ENCODE measurements at places on chromosomes 1 and 21. TPM values are rescaled to one million over a fixed set of nuclear protein-coding genes. Genes with fewer than 3 reads are reported as not detected.

ARHGEF19 gene
- total RNA-seq: 5.3 TPM

OR10J1 gene
- not detected for total RNA-seq

CFAP45 gene
- total RNA-seq: not detected

ZBTB8A gene
- 7.9 TPM for total RNA-seq

SLAMF1 gene
- total RNA-seq: 2.2 TPM

LEFTY1 gene
- total RNA-seq: 27.3 TPM

SHE gene
- 7.7 TPM for total RNA-seq

CXADR gene
- total RNA-seq: 85.4 TPM

NPHS2 gene
- total RNA-seq: not detected

GRCh38 chr1:150173141-150173585 lies 23.4 kb downstream of the PLEKHO1 start:
- DNase-seq: no peak

DNA sequence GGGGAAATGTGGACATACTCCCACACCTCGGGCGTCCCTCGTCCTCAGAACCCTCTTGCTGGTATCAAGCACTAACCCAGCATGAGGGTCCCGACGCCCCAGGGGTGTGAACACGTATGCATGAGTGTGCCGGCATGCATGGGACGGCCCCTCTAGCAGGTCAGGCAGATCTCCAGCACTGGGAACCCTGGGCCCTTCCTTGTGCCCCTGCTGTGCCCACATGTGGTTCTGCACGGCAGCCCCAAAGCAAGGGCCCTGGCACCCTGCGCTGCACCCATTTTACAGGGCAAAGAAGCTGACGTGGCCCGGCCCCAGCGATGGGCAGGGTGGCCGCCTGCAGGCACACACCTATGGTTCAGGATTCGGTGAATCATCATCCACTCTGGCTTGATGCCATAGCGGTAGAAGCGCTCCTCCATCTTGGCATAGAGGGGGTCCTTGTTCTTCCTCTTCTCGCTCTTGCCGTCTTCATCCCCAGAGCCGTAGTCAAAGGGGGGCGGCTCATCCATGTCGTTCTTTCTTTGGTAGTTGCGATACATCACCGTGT lies 34.2 kb downstream of the CHD5 start:
- DNase-seq: no peak

DNA sequence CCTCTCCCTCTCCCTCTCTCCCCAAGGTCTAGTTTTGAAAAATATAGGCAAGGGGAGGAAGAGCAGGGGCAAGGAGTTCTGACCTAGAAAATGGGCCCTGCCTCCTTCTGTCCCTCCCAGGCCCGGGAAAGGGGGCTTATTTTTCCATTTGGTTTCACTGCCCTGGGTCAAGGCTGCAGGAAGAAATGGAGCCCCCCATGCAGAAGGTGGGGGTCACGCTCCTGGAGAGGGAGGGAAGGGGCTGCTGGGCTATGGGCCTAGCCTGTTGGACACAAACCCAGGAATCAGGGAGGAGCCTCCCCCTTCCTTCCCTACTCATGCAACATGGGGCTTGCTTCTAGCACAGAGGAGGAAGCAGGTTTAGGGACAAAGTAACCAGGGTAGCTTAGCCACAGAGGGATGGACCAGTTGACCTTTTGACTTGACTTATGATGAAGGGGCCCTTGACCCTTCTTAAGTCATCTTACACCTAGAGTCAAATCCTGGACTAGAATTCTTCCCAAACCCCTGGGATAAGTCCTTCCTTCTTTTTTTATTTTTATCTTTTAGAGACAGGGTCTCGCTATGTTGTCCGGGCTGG lies 70.4 kb upstream of the SSBP3 start:
- DNase-seq: no peak

GRCh38 chr1:181018901-181019681 lies 3.6 kb downstream of the STX6 start:
- DNase-seq: no peak

DNA sequence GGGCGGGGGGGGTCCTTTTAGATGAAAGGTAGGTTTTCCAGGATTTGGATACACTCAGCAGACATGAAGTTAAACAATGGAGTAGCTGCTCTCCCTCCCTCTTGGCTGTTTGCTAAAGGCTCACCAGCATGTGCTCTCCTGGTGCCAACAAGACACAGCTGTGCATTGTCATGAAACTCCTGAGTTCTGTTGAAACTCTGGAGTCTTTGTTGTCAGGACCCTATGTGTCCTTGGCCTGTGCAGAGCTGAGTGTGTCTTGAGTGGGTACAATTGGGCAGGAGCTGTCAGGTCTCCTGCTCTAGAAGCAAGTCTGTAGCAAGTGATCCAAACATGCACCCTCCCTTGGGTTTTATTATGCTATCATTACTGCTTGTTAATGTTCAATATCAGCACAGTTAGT lies 12.7 kb downstream of the TBX19 start:
- no peak for DNase-seq

DNA sequence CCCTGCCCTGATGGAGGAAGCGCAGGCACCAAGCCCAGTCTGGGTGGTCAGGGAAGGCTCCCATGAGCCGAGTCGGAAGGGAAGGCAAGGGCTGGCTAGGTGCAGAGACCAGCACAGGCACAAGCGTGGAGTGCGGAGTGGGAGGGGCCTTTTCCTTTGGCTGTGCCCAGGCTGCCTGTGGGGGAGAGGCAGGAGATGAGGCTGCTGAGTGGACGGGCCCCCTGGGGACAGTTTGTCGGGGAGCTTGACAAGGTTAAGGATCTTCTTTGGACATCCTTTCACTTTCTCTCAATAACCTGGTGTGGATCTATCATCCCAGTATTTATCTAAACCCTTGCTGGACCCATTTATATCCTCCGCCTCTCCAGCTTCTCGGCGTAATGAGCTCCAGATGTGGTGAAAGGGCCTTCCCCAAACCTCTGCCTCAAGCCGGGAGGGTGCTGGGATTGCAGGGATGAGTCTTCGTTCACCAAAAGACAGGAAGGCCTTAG lies 42.9 kb downstream of the EPHB2 start:
- DNase-seq: no peak

GRCh38 chr1:54996359-54996868 lies 2.3 kb upstream of the BSND start:
- peak; percentile 85 for DNase-seq

- peak; percentile 92 for DNase-seq
Measured at GRCh38 chr1:155320661-155321617, at the start of gene RUSC1. Gene RUSC1 (plus strand): TSS chr1:155320894. CDS start chr1:155321774, 880 bp downstream.

DNA sequence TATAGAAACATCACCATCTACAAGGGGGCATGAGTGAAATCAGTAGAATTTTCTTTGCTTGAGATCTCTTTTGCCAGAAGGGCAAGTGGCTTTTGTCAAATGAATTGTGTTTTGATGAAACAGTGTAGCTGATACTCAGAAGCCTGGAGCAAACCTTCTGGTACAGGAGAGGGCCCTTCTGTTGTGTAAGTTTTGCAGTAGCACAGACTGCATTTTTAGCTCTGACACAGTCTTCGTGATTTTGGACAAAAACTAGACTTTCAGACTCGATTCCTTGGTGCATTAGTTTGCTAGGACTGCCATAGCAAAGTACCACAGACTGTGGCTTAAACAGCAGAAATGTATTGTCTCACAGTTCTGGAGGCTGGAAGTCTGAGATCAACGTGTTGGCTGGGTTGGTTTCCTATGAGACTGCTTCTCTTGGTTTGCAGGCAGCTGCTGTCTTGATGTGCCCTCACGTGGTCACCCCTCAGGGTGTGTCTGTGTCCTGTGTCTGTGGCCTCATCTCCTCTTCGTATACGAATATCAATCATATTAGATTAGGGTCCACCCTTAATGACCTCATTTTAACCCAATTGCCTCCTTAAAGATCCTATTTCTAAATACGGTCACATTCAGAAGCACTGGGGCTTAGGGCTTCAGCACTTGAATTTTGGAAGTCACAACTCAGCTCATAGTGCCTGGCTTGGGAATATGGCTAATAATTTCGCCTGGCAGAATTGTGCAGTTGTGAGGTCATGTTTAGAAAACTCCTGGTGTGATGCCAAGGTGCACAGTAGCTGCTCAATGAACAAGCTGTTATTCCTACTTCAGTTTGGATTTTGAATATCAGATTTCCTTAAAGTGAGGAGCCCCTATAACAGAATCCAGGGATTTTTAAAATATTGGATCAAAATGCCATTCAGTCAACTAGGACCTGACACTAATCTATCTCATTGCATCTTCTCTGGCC lies 21.2 kb upstream of the DISC1 start:
- DNase-seq: no peak

- no peak for DNase-seq
Measured at GRCh38 chr1:245549996-245550719, 395.4 kb downstream of the KIF26B start.

DNA sequence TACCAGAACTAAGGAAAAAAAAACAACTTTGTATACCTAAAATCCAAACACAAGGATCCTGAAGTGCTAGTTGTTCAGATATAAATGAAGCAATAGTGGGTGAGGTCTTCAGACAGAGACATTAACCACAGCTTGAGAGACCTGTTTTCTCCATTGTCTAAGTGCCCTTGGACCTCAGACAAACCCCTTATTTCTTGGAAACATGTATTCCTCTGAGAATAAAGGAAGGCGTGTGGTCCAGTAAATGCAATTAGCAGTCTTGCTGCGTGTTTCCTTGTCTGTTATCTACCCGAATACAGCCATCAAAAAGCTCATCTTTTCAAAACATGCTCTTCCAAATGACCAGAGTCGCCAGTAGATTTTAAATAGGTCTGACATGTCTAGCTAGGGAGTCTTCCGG lies 291.1 kb upstream of the NFIA start:
- no peak for DNase-seq

DNA sequence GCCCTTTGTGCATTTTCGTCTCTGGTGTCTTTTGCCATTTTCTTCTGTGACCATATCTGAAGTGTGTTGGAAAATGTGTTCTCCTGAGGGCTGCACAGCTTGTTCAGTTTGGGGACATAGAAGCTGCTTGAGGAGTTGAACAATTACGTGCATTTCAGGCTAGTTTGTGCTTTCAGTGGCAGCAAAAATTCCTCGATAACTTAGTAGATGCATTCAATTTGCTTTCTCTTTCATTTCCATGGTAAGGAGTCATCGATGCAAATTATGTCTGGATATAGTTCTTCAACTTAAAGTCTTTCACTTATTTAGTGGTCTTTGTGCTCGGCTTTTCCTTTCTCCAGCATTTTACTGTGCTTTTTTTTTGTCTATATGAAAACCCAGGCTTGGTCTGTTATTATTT lies 441.5 kb downstream of the PLA2G4A start:
- no peak for DNase-seq

GRCh38 chr1:61742620-61743430 lies 545 bp downstream of the PATJ start:
- peak; percentile 74 for DNase-seq

All from mucosa of descending colon (tissue), 3 donors.